ENCODE measurements at places on chromosomes 13 and 19. TPM values are rescaled to one million over a fixed set of nuclear protein-coding genes. Genes with fewer than 3 reads are reported as not detected.

Gene ZNF567
- total RNA-seq = 13.4 TPM

Gene CYP4F12
- total RNA-seq = 6.8 TPM

Gene PIBF1
- 32.1 TPM for total RNA-seq

Gene LRRC63
- 0.61 TPM for total RNA-seq

Gene C19orf73
- 0.40 TPM for total RNA-seq

Gene ZIK1
- 19.2 TPM for total RNA-seq

Gene GYS1
- total RNA-seq = 22.0 TPM

Gene TMEM38A
- 18.6 TPM for total RNA-seq

Gene SNRPA
- 35.9 TPM for total RNA-seq

Gene PSG11
- total RNA-seq = not detected

Gene DCAF15
- 10.9 TPM for total RNA-seq

Gene NLRP5
- not detected for total RNA-seq

Gene ZNF547
- total RNA-seq = 5.6 TPM

Gene NCR1
- 0.17 TPM for total RNA-seq

Gene KLK4
- total RNA-seq = 0.59 TPM

Gene UBE2M
- 49.6 TPM for total RNA-seq

Gene GADD45GIP1
- 9.7 TPM for total RNA-seq

Gene EVI5L
- 28.4 TPM for total RNA-seq

Gene APOC1
- total RNA-seq = 28.3 TPM

Gene C19orf81
- 7.1 TPM for total RNA-seq

Gene CRX
- not detected for total RNA-seq

Gene KANK3
- 4.3 TPM for total RNA-seq

Gene CGB2
- not detected for total RNA-seq

Gene LGALS14
- not detected for total RNA-seq

Gene ZIC5
- 30.5 TPM for total RNA-seq

Gene PTGER1
- not detected for total RNA-seq

Gene TINCR
- total RNA-seq = 1.1 TPM

Gene ZNF177
- total RNA-seq = 11.5 TPM

Gene RGL3
- total RNA-seq = 4.7 TPM

Gene DAPK3
- total RNA-seq = 52.1 TPM

Gene WDR87
- not detected for total RNA-seq

Gene ZNF154
- total RNA-seq = 24.7 TPM

Gene RASAL3
- 1.9 TPM for total RNA-seq

Gene ALOX5AP
- total RNA-seq = 23.1 TPM

Gene KCNN4
- 1.1 TPM for total RNA-seq

Gene ARGLU1
- total RNA-seq = 150 TPM

Gene FARSA
- 54.1 TPM for total RNA-seq

Gene TMEM150B
- 0.89 TPM for total RNA-seq

Gene STAP2
- total RNA-seq = 21.9 TPM

Gene SGTA
- total RNA-seq = 44.0 TPM

Gene MEF2B
- total RNA-seq = not detected

Gene SYT5
- 28.1 TPM for total RNA-seq

Gene ATXN8OS
- 0.88 TPM for total RNA-seq

Gene HS6ST3
- total RNA-seq = 7.7 TPM

Gene COL4A2
- 334 TPM for total RNA-seq

Gene TPM4
- 397 TPM for total RNA-seq

Gene BEST2
- not detected for total RNA-seq

Gene ADGRE1
- total RNA-seq = 1.1 TPM

Gene FPR1
- 19.4 TPM for total RNA-seq

Gene GRIK5
- total RNA-seq = 13.1 TPM

Gene SERPINE3
- not detected for total RNA-seq

Gene LSM14A
- total RNA-seq = 85.6 TPM

Gene ZNF578
- 15.5 TPM for total RNA-seq

Gene A1BG
- total RNA-seq = 2.0 TPM
